ENCODE measurements at places on chromosomes 6 and 20.

GRCh38 chr6:37272834-37273566 is 15.1 kb upstream of the TMEM217 start:
- DNase-seq = no peak

DNA sequence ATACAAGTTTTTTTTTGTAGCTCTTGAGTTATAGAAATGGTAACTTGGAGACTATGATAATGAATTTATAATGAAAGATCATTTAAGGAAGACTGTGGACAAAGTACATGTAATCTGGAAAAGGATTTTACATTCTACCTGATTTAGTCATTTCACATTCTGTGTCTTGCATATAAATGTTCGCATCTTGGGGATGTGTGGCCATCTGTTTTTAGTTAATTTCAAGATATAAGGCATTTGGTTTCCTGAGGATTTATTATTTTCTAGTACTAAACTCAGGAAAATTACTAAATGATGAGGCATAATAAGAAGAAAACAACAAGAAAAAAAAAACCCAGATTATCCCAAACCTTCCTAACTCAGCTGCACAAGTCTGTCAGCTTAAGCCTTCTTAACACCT is 112.7 kb upstream of the PRL start:
- no peak for DNase-seq

- no peak for DNase-seq
Measured at GRCh38 chr6:79040083-79040482, 38.0 kb downstream of the PHIP start.

DNA sequence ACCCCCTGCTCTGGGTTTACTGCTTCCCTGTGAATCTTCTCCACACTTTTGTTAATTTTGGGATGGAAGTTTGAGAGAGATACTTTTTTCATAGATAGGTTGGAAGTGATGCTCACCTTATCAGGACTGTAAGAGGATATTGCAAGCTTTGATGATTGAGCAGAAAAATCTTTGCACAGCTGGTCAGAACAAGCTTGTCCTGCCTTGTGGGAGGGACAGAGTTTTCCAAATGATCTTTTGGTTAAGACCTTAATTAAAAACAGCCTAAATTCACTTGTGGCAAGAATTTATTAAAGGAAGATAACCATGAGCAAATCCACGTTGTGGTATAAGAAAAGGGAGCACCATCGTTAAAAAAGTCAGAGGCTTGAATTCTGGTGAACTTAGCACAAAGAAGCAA is 32.2 kb downstream of the E2F3 start:
- no peak for DNase-seq

GRCh38 chr6:112281821-112282615 is 27.7 kb upstream of the LAMA4 start:
- no peak for DNase-seq

GRCh38 chr6:14734416-14735340 is 511.2 kb upstream of the JARID2 start:
- DNase-seq = no peak

- DNase-seq = no peak
Measured at GRCh38 chr6:138833816-138834539, 38.1 kb downstream of the ECT2L start.

DNA sequence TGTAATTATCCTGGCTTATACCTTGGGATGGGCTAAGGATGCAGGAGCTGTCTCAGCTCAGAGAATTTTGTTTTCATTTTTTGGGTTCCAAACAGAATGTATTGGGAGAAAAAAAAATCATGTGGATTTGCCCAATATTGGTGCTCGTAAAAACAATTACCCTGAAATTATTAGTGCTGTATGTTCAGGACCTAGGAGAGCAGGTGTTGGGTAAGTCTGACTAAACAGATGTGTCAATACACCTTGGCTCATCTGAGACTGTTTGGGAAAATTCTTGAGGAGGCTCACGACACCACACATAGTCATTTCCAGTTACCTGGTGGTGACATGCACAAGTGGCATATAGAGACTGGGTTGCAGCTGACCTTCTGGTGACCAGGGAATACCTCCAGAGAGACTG is 802.1 kb upstream of the FLRT3 start:
- no peak for DNase-seq

DNA sequence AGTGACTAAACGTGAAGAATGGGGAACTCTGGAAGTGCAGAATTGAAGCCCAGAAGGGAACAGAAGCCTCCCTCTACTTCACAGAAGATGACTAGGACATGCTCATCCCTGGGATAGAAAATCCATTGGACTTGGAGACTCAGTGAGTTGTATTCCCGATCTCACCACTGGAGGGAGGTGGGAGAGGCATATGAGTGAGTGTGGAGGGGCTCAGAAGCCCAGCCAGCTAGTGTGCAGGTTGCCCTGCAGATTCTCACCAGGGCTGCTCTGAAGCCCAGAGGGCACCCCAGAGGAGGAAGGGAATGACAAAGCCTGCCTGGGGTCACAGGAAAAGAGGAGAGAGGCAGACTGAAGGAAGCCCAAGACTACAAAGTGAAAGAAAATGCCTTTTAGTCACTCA is 42.1 kb upstream of the HLA-E start:
- no peak for DNase-seq

- no peak for DNase-seq
Measured at GRCh38 chr6:13760307-13761304, 49.0 kb upstream of the RANBP9 start.

DNA sequence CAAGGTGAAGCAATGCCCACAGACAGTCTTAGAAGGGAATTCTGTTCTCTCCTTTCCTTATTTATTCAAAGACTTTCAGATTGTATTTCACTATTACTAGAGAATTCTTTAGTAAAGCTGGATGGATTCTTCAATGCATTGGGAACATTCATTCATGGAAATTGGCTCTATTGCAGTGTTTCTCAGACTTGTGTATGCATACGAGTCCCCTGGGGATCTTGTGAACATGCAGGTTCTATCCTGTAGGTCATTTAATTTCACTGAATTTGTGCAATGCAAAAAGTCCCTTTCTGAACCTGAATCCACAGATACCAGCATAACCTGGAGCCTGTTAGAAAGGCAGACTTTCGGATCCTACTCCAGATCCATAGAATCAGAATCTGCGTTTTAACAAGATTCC is 160.9 kb upstream of the AHI1 start:
- no peak for DNase-seq

- DNase-seq = no peak
Measured at GRCh38 chr6:159119791-159120190, 49.4 kb upstream of the FNDC1 start.

DNA sequence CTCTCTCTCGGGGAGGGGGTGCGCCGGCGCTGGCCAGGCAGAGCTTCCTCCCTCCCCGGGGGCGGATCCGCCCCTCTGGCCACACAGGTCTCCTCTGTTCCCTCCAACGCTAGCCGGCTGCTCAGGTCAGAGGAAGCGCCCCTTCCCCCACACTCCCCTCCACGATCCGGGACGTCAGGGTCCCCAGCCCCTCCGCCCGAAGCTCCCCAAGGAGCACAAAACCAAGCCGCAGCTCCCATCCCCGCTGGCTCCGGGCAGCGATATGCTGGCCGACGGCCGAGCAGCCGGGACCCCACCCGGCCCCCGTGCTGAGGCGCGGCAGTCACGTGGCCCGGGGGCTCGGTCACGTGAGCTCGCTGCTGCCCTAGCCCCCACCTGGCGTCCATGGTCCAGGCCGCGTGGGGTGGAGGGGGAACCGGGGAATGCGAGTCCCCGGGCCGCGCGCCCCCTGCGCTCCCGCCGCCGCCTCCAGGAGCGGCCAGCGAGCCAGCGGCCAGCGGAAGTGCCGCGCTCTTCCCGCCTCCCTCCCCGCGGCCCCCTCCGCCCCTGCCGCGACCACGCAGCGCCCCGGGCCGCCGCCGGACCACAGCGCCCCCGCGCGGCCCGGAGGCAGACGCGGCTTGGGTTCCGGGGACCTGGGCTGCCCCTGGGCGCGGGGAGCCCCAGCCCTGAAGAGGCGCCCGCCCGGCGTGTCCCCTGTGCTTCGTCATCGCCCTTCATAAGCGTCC is at the start of gene SLC35B2:
TSS of gene SLC35B2 (minus strand) at position 504 of the 728 bp plus-strand sequence. CDS start at position 386, 118 bp downstream.
- peak; percentile 70 for DNase-seq

DNA sequence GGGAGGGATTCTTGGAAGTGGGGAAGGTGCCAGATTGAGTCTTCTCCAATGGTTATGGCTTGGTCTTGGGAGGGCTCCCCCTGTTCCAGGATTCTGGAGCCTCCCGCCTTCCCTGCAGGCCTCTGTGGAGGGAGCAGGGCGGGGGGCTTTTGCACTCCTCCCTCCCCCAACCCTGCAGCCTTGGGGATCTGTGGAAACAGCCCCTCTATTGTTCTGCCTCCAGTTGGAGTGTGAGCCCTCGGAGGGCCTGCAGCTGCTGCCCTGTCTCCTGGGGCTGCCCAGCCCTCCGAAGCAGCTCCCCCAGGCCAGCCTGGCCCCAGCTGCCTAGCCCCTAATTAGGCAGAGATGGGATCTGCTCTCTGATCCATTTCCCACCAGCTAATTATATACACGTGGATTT is 14.7 kb downstream of the FAM110A start:
- no peak for DNase-seq

DNA sequence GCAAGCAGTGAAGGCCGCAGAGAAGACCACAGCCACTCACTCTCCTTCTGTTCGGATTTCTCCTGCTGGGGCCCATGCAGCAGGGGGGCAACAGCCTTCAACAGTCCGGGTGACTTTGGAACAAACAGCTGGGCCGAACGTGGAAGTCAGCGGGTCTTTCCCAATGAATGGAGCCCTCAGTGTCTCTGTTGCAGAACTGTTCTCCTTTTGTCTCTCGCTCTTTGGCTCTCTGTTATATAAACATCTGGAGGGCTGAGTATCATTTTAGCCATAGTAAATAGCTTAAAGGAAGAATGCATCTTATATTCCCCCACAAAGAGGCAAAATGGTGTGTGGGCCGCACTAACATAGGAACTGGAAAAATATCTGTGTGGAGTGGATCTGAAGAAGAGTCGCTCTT is 136.7 kb upstream of the RALGAPA2 start:
- no peak for DNase-seq

- no peak for DNase-seq
Measured at GRCh38 chr6:143478479-143479062, 28.0 kb downstream of the PEX3 start.

- DNase-seq = no peak
Measured at GRCh38 chr6:152232501-152233151, 404.5 kb downstream of the SYNE1 start.

- no peak for DNase-seq
Measured at GRCh38 chr20:49892260-49892659, 23.1 kb downstream of the SPATA2 start.

DNA sequence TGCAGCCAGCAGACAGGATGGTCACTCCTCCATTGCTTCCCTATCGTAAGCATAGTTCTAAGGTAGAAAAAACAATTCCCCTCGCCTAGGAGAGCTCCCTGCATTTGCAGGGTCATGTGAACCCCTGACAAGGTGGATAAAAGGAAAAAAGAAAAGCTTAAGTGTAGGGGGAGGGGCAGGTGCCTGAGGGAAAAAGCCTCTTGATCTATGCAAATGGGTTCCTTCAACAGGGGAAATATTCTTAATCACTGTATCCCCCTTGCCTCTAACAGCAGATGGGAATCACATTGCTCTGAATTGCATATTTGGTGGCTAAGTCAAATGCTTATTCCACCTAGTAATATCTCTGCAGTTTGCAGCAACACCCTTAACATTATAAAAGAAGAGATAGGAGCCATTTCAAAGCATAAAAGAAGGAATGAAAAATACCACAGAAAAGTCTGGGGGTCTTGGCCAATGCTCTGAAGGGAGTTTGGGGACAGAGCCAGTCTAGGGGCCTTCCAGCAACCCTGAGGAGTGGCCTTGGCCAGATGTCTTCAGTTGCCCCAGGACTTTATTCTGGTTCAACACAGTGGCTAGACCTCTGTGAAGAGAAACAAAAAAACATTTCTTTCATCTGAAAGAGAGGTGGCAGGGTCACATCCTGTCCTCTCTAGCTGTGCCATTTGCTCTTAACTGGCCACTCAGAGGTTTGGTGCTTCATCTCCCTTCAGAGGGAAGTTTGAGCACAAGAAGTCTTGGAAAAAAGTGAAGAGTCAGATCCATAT is 660.4 kb upstream of the GJE1 start:
- DNase-seq = no peak

DNA sequence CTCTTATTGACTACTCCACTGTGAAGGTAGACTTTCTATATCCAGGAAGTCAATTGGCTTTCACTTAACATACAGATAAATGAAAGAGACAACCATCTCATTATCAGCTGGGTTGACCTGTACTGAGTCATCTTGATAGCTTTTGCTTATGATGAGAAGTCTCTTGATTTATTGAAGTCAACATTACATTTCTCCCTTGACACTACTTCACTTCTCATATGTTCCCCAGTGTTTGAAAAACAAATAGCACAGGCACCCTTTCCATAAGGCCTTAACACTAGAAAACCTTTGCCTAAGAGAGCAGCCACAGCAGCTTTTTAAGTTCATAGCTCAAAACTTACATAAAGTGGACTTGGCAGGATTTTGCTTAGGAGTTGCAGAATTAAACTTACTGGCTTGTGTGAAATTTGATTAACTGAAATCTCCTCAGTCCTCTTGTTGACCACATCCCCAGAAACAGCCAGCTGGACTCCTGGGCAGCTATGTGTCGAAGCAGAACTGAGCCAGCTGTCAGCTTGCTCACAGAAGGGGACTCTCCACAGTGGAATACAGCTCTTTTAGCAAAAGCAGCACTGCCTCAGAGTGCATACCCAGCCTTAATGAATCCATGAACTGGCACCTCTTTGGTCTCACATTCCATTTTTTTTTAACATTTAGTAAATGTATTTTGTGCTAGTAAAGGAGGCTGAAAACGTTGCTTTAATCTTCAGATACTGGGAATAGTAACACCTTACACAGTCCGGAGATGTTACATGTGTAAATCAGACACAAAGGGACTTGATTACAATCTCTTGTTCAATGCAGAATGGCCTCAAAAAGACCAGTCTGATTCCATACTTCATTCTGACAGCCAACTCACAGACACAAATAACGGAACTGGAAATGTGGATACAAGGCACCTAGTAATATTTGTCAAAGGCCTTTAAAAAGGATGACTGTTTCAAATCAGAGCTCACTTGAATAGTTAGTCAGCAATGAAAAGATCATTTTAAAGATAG is 1532.7 kb downstream of the HACE1 start:
- no peak for DNase-seq

GRCh38 chr6:45473121-45473993 is 95.6 kb upstream of the SUPT3H start:
- DNase-seq = no peak

DNA sequence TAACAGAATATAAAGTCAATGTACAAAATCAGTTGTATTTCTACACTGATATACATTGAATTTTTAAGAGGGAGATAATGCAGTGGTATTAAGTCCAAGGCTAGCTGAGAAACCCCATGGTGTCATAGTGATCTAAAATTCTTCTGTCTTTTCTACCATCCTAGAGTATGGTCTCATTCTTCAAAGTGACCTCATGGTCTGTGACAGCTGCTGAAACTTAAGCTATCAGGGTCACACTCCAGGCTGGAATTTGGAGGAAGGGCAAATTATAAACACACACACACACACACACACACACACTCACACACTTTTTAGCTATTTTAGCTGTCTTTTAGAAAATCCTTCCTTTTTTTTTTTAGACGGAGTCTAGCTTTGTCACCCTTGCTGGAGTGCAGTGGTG is 47.3 kb upstream of the DYNLRB1 start:
- no peak for DNase-seq

- no peak for DNase-seq
Measured at GRCh38 chr6:157068691-157069324, 254.5 kb downstream of the TMEM242 start.

All from T-helper 1 cell (primary cell).